Activated CD4-positive, alpha-beta memory T cell treated with anti-CD3 and anti-CD28 coated beads, Interleukin-2, amount 10 ng/mL, durations not matched to agents 7 days and 5 days (primary cell): ENCODE measurements at places on chromosomes 7 and 10. TPM values are rescaled to one million over a fixed set of nuclear protein-coding genes. Genes with fewer than 3 reads are reported as not detected.

DNA sequence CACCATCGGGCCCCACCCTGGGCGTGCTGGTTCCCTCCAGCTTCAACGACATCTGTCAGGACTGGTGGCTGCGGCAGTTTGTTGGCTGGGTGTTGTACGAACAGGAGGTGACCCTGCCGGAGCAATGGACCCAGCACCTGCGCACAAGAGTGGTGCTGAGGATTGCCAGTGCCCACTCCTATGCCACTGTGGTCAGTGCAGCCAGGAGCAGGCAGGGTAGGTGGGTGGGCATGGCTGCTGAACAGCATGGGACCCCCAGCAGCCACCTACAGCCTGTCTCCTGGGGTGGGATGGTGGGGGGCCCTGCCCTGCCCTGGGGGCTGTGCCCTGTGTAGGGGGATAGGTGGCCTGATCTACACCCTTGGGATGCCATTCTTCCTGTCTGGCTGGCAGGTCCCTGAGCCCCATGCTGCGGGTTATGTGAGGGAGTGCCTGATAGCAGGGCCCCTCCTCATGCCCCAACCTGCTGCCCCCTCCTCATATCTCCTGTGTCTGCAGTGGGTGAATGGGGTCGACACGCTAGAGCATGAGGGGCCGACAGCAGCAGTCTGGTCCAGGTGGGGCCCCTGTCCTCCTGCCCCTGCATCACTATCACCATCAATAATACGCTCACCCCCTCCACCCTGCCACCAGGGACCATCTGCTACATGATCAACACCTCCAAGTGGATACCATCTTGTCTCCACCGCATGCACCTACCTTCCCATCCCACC, 56.9 kb downstream of the ZNF727 start:
- DNase-seq: no peak

DNA sequence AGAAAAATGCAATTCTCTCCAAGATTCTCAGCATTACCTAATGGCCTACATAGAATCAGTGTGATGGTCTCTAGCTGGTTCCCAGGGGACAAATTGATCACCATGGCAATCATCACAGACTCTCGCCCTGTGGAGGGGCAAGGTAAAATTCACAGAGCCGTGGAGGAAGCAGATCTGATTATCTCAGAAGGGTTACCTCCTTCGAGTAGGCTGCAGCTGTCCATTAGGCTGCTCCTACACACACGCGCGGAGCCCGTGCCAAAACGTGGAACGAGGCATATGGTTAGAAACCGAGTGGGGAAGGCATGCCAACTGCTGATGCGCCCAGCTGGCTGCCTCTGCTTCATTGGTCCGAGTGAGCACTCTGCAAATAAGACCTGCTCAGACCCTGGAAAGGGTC, 52.8 kb upstream of the PTER start:
- no peak for DNase-seq

- DNase-seq: no peak
Observed at GRCh38 chr7:27549606-27550005, 113.1 kb downstream of the HIBADH start.

DNA sequence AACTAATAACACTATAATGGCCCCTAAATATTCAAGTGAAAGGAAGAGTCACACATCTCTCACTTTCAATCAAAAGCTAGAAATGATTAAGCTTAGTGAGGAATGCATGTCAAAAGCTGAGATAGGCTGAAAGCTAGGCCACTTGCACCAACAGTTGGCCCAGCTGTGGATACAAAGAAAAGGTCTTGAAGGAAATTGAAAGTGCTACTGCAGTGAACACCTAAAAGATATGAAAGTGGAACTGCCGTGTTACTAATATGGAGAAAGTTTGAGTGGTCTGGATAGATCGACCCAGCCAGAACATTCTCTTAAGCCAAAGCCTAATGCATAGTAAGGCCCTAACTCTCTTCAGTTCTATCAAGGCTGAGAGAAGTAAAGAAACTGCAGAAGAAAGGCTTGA, 12.1 kb upstream of the SNX13 start:
- DNase-seq: no peak

DNA sequence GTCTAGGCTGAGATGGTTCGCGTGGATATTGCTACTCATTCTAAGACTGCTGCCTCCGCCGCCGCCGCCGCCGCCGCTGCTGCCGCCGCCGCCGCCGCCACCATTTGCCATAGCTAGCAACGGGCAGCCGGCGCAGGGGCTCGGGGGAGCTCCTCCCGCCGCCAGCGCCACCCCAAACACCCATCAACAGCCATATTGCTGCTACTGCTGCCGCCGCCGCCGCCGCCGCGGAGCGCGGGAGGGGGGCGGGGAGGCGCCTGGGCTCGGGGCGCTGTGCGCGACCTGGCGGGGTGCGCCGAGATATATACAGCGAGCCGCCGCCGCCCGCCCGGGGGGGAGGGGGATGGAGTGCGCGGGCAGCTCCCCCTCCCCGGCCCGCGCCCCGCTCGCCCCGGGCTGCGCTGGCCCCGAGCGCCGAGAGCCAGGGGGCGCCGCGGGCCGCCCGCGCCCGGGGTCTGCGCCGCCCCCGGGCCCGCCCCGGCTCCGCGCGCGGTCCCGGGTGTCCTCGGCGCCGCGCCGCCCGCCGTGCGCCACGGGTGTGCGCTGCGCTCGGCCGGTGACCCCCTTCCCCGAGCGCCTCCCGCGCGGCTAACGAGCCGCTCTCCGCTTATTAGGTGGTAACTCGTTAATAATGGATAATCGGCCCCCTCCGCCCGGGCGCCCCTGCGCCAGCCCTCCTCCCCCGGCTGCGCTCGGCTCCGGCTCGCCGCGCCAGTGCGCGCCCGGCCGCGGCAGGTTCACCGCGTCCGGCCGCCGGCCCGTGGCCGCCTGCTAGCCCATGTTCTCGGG, at the start of gene KCNMA1:
KCNMA1 (minus strand) TSS at position 277 of the 789 bp plus-strand sequence.
- DNase-seq: no peak

DNA sequence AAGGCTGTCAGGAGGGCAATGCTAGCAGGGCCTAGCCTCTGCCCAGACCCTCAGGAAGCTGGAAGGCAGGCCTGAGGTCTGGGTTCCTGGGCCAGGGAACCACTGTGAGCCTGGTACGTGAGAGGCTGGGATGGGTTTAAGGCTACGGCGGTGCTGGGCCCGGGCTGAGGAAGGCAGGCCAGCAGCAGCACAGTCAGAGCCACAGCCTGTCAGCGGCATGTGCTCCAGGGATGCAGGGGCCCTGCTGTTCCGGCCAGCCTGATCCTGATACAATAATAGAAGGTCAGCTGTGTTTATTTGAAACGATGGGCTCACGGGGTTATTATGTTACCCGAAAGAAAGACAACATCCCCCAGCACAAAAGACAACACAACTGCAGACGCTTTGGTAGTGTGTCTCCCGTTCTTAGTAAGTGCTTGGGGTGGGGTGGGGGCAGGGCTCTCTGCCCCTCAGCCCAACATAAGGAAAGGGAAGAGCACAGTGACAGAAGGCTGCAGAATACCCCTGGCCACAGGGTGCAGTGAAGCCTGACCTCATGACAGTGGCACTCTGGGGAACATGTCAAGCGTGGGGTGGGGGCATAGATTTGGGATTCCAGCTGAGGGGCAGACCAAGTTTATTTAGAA, 95.0 kb downstream of the COL13A1 start:
- DNase-seq: no peak

DNA sequence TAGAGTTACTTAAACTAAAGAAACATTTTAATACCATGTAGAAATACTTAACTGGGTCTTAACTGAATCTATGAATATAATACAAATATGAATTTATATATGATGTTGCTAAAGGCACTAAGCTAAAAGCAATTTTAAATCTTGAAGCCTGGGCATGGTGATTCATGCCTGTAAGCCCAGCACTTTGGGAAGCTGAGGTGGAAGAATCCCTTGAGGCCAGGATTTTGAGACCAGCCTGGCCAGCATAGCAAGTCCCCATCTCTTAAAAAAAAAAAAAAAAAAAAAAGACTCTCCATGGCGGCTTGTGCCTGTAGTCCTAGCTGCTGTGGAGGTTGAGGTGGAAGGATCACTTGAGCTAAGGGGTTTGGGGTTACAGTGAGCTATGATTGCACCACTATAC, 95.3 kb downstream of the CCSER2 start:
- no peak for DNase-seq

DNA sequence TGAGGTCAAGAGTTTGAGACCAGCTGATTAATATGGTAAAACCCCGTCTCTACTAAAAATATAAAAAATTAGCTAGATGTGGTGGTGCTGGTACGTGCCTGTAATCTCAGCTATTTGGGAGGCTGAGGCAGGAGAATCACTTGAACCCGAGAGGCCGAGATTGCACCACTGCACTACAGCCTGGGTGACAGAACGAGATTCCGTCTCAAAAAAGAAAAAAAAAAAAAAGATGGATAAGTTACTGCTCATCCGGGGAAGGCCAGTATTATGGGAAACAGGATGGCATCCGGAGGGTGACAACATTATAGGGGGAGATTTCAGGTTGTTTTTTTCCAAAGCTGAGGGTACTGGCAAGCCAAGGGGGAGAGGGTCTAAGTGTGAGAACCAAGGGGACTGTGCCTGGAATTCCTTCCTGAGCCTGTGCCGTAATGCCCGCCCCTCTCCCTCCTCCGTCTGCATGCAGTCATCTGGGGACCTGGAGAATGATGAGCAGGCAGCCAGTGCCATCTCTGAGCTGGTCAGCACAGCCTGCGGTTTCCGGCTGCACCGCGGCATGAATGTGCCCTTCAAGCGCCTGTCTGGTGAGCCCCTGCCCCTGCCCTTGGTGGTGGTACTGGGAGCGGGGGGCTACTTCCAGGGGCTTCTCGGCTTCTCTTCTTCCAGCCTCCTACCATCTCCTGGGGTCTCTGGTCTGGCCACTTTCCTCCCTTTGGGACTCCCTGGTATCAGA, 4.4 kb downstream of the LAMTOR4 start:
- no peak for DNase-seq

DNA sequence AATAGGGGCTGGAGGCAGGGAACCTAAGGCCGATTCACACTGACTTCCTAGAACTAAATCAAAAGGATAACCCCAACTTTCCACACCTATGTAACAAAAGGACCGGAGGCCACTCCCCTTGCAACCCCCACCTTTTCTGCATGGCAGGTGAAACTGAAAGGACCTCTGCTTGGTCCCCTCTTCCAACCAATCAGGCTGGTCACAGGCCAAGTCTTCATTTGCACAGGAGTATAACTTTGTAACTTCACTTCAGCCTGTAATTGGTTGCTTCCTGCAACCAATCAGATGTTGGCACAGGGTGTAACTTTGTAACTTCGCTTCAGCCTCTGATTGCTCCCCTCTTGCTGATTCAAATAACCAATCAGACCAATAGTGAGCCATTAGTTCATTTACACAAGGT, 190.0 kb downstream of the FAM107B start:
- peak; percentile 61 for DNase-seq

GRCh38 chr10:132178672-132179545, 7.8 kb upstream of the DPYSL4 start:
- no peak for DNase-seq

- DNase-seq: no peak
Observed at GRCh38 chr10:1150638-1150955, 94.4 kb downstream of the WDR37 start.

GRCh38 chr7:97819161-97819560, 53.0 kb downstream of the ASNS start:
- DNase-seq: no peak

DNA sequence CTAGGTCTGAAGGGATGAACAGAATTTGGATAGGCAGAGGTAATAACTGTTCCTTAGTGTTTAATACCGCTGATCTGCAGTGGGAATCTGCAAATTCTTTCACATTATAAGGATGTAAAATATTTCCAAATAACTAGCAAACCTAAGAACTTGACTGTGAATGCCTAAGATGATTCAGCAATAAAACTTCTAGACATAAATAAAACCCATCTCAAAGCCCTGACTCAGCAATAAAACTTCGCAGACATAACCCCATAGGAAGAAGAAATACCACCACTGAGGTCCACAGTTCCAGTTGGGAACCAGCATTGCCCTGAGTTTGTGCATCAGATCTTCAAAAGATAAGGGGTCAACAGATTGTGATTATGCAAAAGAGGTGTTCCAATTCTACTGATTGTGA, 354.2 kb downstream of the GFRA1 start:
- DNase-seq: no peak

- DNase-seq: no peak
Observed at GRCh38 chr7:52726493-52726892, 308.9 kb upstream of the POM121L12 start.

DNA sequence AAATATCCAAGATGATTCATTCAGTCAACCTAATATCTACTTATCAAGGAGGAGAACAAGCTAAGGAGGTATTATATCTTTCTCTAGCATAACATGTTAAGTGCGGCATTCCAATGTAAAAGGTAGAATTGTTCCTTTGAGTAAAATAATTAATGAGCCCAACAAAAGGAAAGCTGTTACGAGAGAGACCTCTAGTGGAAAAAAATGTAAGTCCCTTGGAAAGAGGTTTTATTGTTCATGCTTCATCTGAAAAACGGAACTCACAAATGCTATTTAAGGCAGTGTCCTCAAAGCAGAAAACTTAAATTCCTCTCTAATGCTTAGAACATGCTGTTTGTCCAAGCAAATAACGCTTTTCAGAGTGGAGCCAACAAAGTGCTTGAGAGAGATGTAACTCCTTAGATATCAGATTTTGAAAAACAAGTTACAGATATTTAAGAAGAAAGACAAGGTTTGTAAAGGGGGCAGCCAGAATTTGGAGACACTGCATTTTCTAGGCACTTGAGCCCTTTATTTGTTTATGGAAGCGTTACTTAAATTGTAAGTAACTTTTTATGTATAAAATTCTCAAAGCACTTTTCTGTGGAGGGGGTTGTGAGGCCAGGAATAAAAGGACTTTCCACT, 119.9 kb downstream of the TFEC start:
- DNase-seq: no peak

GRCh38 chr10:5895365-5895764, 5.3 kb downstream of the FBH1 start:
- no peak for DNase-seq

DNA sequence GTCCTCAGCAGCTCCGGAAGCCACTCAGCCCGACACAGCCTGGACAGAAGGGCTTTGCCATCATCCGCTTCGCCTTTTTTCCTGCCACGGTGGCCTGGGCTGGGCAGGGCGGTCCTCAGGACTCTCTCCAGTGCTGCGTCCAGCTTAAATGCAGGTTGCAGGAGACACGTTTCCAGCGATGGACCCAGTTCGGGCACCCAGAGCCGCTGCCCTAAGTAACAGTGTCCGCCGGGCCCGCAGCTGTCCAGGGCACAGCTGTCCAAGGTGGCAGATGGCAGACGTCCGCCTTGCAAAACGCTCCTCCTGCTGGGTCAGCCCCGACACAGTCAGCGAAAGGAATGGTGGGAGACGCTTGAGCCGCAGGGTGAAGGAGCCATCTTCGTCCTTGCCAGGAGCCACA, 37.0 kb upstream of the FOXL3 start:
- no peak for DNase-seq

DNA sequence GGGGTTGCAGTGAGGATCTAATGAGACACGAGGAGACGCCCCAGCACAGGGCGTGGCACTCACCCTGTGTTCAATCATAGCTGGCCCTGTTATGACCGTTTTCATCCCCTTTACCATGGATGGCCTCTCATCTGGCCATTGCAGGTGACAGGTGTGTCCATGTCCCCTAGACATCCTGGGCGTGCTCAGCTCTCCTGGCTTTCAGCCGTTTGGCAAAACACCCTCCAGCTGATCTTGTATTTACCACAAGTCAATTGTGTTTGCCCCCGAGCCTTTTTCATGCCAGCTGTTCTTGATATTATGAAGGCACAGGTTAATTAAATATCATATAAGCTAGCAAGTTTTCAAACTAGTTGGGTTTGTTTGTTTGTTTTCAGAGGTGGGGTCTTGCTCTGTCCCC, 97.1 kb downstream of the CHST15 start:
- no peak for DNase-seq

The NEURL1 gene
- 0.98 TPM for total RNA-seq

The CHCHD2 gene
- 482 TPM for total RNA-seq

The FZD8 gene
- total RNA-seq: 0.95 TPM

The FAM237B gene
- not detected for total RNA-seq

The PLEKHS1 gene
- total RNA-seq: not detected

The LIPN gene
- total RNA-seq: not detected

The GGCT gene
- 34.2 TPM for total RNA-seq
